ENCODE measurements at places on chromosomes 13 and 19. TPM values are rescaled to one million over a fixed set of nuclear protein-coding genes. Genes with fewer than 3 reads are reported as not detected.

DNA sequence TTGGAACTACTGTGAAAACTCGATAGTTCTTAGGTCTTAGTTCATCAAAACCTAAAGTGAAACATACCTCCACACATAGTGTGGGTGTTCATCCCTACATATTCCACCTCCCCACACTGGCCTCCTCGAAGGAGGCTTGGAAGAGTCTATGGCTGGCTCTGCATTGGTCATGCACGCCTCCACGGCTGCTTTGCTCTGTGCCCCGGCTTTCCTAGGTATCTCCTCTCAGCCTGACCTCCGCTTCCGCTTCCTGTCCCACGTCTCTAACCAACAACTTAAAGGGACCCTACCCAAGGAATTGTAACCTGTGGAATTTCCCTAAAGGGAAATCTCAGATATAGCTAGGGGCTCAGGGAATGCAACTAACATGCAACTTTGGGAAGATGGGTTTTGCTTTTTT, 79.7 kb upstream of the MBNL2 start:
- no peak for DNase-seq

GRCh38 chr19:45154064-45154827, 6.5 kb downstream of the NKPD1 start:
- peak; percentile 42 for DNase-seq

DNA sequence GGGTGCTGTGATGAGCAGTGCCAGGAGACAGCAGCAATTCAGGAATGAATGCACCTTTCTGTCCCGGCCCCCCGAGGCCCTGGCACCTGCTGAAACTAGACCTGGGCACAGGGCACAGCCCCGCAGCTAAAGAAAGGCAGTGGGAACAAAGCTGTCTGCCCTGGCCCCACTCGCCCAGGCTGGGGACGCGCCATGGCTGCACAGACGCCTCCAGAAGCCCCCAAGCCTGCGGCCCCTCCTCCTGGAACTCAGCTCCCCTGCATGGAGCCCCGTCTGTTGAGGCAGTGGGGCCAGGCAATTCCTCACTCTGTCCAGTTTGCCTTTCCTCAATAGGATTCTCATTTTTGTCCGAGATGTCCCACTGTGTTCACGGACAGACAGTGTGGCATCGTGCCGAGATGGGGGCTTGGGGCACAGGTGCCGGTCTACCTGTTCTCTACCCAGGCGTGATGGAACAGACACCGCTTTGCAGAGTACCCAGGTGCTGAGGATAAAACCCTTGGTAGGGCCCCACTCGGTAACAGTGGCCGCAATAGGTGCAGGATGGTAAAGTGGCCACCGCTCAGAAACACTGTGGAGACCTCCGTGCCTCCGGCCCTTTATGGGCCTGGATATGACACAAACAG, 146.5 kb upstream of the SOX1 start:
- no peak for DNase-seq

- DNase-seq = no peak
These were observed 109.2 kb downstream of the SGCG start for GRCh38 chr13:23289917-23290357.

GRCh38 chr13:38868399-38868798, 122.2 kb downstream of the STOML3 start:
- DNase-seq = no peak

- no peak for DNase-seq
These were observed 384.4 kb downstream of the LMO7 start for GRCh38 chr13:76020421-76020955.

GRCh38 chr13:78102741-78103140, 184.1 kb upstream of the EDNRB start:
- DNase-seq = no peak

DNA sequence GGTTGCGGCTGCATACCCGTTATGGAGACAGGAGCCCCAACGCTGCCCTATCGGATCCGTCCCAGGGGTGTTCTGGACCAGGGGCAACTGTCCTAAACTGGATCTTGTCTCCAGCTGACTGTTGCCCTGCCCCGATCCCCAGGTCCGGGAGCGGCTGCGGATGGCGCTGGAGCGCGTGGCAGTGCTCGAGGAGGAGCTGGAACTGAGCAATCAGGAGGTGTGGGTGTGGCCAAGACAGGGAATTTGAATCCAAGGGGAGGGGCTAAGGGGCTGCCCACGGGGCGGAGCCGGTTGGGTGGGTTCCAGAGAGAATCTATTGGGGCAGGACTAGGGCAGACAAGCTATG, 9.9 kb downstream of the PPFIA3 start:
- DNase-seq = no peak

DNA sequence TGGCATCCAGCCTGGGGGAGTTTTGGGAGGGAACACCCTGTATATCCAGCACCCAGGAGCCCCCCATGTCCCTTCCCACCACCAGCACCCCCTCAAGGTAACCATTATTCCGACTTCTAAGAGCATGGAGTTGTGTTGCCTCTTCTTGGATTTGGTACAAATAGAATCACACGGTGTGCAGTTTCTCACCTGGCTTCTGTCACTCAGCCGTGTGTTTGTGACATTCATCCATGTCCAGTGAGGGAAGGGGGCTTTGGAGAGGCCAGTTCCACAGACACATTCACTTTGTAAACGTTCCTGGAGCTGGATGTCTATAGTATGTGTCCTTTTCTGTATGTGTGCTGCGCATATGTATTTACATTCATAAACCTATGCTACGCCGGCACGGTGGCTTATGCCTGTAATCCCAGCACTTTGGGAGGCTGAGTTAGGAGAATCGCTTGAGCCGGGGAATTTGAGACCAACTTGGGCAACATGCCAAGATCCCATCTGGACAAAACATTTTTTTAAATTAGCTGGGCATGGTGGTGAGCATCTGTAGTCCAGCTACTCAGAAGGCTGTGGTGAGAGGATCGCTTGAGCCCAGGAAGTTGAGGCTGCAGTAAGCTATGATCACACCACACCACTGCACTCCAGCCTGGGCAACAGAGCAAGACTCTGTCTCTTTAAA, 36.6 kb downstream of the MYH14 start:
- DNase-seq = no peak

TPGS1 gene
- total RNA-seq = 8.4 TPM

RFPL4A gene
- total RNA-seq = not detected
